ENCODE measurements at places on chromosomes 6 and 20.

DNA sequence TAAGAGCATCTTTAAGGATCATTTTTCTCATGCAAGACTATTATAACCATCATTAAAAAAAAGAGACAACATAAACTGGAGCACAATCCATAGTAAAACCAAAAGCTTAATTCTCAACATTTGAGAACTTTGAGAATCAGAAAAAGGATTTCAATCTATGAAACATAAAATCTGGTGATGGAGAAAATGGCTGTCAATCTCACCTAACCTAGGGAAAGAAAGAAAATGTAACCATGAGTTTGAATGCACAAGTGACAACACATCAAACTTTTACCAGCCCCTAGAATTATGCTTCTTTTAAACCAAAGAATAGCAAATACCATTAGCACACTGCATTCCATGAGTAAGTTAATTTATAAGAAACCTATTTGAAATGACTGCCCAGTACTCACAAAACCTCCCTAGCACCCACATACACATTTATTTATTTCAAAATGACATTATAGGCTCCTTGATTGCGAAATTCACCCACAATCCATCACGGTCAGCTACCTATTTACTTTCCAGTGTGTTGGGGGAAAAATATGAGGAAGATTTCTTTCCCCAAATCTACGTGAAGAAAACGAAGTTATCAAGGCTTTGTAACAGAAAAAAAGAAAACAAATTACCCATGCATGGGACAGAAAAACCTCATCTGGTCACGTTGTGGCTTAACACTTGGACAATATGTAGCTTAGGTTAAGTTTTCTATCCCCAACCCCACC is 828 bp downstream of the ASCC3 start:
- no peak for DNase-seq

GRCh38 chr20:16946097-16946496 is 197.9 kb downstream of the OTOR start:
- no peak for DNase-seq

DNA sequence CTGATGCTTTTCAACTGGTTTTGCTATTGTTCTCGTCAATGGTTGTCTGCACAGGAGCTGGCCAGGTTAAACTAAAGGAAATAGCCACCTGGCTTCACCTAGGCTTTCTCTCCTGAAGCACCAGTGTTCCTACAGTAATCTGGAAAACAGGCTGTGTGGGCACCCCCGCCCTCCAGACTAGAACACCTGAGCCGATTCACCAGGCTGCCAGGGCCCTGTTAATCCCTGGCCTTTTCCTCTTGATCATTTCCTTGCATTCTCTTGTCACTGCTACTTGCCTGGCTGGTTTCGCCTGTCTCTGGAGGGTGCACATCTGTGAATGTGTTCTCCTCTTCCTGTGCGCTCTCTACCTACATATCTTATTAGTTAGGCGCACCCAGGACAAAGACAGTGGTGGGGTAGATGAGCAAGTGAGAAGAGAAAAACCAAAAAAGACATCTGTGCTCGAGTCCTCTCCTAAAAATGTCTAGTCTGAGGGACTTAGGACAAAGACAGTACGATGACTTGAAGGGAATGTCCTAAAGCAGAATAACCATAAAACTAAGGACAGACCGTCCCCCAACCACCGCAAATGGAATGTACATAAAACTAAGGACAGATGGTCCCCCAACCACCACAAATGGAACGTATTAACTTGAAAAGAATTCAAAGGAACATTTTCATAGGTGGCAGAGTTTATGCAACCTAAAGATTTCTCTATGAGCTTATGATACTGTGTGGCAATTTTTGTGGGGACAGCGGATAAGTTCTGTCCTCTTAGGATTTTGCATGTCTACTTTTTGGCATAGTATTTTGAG is 45.9 kb upstream of the EMILIN3 start:
- DNase-seq = no peak

GRCh38 chr6:163243692-163244589 is 170.6 kb upstream of the QKI start:
- no peak for DNase-seq

GRCh38 chr6:3987053-3987452 is 91.9 kb downstream of the FAM217A start:
- no peak for DNase-seq

DNA sequence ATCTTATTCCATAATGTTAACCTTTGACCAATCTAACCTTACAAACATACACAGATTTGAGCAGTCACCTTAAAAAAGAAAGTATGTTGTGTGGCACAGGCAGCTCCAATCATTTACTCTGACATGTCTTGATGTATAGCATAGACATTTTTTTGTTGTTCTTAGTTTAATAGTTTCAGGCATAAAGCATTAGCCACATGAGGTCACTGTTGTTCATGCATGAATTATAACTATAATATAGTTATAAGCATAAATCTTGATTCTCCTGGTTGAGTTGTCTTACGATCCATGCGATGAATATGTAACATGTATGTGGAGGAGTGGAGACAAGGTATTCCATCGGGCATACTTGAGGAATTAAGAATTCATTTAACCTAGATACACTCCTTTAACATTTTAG is 26.1 kb upstream of the NKAIN2 start:
- DNase-seq = no peak

DNA sequence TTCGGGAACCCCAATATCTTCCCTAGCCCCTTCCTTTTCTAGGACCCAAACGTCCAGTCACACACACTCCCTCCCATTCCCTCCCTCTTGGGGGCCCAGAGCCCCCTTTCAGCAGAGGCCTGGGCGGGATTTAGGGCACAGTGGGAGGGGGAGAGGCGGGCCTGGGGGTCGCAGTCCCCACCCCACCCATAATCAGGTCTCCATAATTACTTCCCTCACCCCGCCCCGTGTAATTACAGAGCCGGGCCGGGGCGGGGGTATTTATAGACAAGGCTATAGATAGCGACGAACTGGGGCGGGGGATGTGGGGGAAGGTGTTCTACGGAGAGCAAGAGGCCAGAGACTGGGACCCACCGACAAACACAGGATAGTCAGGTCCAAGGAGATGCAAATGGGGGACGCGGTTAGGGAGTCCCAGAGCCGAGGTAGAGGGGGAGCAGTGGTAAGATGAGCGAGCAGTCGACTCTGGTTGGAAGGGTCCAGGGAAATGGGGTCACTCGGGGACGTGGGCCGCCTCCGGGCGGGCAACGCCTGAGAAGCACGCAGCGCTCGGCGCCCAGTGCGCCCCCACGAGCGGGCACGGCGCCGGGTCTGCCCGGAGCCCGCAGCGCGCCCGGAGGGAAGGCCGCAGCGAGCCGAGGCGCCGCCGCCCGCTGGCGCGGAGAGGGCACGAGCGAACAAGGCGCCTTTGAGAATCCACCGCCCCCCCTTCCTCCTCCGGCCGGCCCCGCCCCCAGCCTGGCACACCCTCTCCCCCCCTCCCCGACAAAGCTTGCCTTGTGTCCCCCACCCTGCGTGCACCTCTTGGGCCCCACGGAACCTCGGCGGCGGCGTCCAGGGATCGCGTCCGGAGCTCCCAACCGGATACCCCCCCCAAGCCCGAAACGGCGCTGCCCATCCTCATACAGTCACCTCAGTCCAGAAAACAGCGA is 670 bp upstream of the COL11A2 start:
- no peak for DNase-seq

DNA sequence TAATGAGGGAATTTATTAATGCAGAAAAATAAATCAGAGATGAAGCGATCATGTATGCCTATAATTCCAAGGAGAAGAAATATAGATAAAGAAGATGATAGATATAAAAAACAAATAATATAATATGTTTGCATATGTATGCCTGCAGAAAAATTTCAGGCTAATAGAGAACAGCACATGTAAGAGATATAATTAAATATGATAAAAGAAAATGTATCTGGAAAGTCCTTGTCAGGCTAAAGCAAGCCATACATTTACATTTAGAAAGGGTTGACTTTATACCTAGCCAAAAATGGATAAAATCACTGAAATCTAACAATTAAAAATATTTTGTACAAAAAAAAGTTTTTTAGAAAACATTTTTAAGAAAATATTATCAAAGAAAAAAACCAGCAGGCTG is 454.1 kb downstream of the C6orf118 start:
- DNase-seq = no peak

DNA sequence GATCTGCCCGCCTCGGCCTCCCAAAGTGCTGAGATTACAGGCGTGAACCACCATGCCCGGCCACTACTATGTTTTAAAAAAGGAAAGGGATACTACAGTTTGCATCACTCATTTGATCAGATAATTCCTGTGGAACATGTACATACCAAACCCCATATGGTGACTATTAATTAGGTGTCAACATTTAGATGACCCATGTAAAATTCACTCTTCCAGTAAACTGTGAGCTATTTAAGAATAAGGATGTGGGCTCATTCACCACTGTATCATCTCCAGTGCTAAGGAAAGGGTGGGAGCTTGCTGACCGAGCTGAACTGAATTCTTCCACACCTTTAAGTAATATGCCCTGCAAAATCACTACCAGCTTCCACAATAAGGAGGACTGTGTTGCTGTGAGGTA is 127.5 kb downstream of the BTBD9 start:
- DNase-seq = no peak

DNA sequence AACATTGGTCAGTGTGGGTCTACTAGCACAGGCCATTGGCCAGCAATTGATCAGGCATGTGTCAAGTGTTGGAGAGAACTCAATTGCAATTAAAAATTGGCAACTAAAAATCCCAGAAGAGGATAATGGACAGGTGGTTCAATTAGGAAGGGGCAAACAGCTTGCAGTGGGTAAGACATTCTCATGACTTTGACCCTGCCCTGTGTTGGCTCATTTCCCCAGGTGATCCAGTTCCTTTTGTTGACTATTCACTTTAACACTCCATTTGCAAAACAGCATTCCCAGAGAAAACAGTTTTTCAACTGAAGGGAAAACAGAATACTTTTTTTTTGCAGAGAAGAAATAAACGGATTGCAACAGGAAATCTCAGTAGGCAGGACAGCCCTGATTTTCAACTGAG is 28.9 kb upstream of the SCGN start:
- DNase-seq = no peak

GRCh38 chr20:46562373-46563169 is 12.1 kb upstream of the OCSTAMP start:
- peak; percentile 16 for DNase-seq

GRCh38 chr6:130903007-130903406 is 75.8 kb downstream of the SMLR1 start:
- DNase-seq = no peak

DNA sequence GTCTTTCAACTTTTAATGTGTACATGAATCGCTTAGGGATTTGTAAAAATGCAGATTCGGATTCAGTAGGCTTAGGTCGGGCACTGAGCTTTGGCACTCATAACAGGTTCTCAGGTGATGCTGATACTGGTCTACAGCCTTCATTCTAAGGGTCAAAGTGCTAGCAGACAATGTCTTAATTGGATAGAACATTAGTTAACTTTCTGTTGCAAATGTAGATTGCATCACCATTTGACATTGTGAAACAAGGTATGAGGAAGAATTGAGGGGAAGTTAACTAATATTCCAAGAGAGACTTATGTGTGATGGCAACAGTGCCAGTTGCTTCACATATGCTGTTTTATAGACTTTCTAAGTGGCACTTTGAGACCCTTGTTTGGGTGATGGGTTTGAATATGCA is 86.9 kb downstream of the MLIP start:
- no peak for DNase-seq

DNA sequence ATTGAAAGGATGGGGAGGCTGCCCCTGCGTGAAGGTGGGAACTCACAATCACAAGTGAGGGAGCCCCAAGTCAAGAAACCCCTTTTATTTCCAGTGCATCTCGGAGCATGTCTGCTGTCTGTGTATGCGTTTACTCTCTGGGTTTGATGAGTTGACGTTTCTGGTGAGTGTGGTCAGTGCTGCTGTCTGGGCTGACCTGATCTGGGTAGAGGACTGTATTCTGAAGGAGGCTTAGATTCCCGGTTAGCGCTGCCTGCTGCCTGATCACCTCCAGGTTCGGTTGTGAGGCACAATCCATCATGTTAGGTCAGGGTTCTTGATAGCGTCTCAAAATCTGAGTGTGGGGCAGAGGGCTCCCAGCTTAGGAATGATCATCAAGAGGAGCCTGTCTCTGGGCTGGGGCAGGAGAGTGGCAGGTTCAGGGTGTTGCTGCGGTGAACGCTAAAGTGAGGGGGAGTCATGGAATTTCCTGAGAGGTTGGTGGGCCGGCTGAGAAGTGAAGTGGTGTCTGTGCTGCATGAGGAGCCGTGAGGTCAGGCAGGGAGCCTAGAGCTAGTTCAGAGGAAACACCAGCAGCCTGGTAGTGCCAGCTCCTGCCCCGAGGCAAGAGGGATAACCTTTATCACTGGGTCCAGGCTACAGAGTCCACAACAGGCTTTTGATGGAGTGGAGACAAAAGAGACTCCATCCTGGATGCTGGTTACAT is 225.3 kb upstream of the CST7 start:
- no peak for DNase-seq

DNA sequence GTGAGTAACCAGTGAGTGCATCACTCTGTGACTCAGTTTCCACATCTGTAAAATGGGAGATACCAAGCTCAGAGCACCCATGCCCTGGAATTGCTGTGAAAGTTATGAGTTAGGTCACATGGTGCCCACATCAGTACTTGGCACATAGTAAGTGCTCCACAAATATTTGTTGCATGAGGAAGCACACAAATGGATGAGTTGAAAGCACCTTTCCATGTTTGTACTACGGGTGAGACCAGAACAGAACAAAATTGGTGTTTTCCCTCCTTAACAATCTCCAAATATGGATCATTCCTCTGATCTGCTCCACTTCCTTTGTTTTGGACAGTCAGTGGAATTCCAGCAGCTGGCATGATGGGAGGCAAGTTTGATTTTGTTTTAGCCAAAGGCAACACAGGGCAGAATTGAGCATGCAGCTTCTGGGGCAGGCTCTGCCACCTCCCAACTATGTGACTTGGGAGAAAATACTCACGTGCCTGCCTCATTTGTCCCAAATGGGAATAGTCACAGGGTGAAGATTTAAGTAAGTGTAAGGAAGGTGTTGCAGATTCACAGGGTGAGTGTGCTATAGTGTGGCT is 503.7 kb upstream of the SULF2 start:
- no peak for DNase-seq

GRCh38 chr6:113011801-113012200 is 664.7 kb downstream of the RFPL4B start:
- peak; percentile 46 for DNase-seq

GRCh38 chr6:33987531-33988021 is 158.3 kb downstream of the GRM4 start:
- DNase-seq = no peak

- DNase-seq = no peak
Measured at GRCh38 chr20:23129266-23129665, 43.1 kb upstream of the CD93 start.

GRCh38 chr6:112563368-112563767 is 216.2 kb downstream of the RFPL4B start:
- DNase-seq = peak; percentile 4

- no peak for DNase-seq
Measured at GRCh38 chr6:75946146-75946831, 126.2 kb downstream of the IMPG1 start.

DNA sequence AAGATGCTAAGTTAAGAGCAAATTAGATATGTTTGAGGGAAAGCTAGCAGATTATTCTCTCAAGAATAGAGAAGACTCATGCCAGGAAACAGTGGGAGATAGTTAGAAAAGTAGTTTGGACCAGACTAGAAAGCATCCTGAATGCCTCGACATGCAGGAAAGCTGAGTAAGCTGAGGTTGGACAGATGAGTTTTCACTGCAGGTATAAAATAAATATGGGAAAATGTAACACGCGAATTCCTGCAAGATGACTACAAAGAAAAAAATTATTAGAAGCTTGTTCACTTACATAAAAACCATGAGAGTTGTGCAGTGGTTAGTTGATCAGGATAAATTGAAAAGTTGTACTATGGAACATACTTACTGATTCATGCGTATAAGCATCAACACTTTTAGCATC is 484.2 kb upstream of the MANEA start:
- no peak for DNase-seq
